AG04450 (cell line): ENCODE measurements at places on chromosomes 13 and 19.

GRCh38 chr19:3798137-3798536 lies 12.0 kb upstream of the MATK start:
- no peak for DNase-seq

- DNase-seq, result no peak
Observed at GRCh38 chr13:31105020-31105795, 56.5 kb downstream of the HSPH1 start.

GRCh38 chr13:42041011-42041683 lies 7.3 kb upstream of the DGKH start:
- DNase-seq, result no peak

DNA sequence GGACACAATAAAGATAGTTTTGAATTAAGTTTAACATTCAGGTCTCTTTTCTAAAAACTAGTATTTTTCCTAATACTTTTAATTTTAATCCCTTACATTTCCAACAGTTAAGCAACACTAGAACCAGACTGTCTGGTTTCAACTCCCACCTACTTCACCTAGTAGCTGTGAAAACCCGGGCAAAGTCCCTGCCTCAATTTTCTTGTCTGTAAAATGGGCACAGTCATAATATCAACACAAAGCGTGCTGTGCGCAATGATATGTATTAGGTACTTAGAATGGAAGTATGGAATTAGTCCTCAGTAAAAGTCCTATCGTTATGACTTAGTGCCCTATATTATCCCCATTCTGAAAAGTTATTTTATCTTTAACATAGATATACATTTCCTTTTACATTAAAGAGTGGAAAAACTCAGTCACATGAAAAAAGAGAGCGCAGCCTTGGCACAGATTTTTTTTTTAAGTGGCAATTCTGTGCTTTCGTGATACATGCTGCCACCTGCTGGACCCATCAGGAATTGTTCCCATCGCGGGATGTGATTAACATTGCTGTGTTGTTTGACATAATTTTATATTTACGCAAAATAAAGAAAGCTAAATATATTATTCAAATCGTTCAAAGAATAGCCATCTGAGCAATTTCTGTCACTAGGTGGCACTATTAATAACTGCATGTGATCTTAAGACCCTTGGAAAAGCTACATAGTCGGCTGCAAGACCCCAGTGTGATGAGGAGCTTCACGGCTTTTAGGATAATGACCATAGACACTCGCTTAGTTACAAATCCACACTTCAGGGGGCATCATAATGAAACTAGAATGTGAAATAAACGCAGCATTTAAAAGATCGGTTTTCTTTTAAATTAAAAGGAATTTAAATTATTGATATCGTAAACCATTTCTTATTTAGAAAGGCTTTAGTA lies 59.9 kb downstream of the LIG4 start:
- no peak for DNase-seq

GRCh38 chr19:11538232-11539036 lies at the start of gene CNN1:
CNN1 (plus strand) TSS chr19:11538851; CDS start chr19:11538928, 77 bp downstream.
- DNase-seq, result peak; percentile 74

DNA sequence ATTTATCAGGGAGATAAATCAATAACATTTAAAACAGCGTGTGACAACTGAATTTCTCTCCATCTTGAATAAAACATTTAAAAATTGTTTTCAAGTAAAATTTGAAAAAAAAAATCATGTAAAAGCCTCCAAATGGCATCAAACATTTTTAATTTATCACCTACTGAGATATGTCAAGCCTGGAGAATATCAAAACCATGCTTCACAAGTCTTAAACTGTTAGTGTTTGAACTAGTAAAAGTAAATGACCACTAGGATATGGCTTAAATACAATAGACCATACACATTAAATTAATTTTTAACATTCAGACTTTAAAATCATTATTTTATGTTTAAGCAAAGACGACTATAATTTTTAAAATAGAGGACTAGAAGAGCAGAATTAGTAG lies 281.9 kb downstream of the DCLK1 start:
- DNase-seq, result no peak
